Smooth muscle cell of the brain vasculature (primary cell): ENCODE measurements at places on chromosomes 2 and 18.

GRCh38 chr18:42635378-42636048 is 480.0 kb downstream of the RIT2 start:
- DNase-seq, result no peak

- DNase-seq, result no peak
Observed at GRCh38 chr18:70121842-70122241, 83.6 kb downstream of the RTTN start.

- DNase-seq, result no peak
Observed at GRCh38 chr2:72204786-72205503, 57.3 kb upstream of the CYP26B1 start.

DNA sequence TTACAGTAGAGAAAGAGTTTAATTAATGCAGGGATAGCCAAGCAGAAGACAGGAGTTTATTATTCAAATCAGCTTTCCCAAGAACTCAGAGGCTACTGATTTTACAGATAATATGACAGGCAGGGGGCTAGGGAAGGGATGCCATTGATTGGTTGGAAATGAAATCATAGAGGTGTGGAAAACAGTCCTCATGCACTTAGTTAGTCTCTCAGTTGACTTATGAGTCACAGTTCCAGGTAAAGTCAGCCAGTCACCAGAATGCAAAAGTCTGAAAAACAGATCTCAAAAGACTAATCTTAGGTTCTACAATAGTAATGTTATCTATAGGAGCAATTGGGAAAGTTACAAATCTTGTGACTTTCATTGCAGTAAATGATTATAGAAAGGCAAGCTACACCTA is 676.4 kb upstream of the CHAC2 start:
- no peak for DNase-seq

- no peak for DNase-seq
Observed at GRCh38 chr2:69307579-69308064, 79.4 kb downstream of the GFPT1 start.

GRCh38 chr2:18154812-18155211 is 276.3 kb downstream of the KCNS3 start:
- no peak for DNase-seq

DNA sequence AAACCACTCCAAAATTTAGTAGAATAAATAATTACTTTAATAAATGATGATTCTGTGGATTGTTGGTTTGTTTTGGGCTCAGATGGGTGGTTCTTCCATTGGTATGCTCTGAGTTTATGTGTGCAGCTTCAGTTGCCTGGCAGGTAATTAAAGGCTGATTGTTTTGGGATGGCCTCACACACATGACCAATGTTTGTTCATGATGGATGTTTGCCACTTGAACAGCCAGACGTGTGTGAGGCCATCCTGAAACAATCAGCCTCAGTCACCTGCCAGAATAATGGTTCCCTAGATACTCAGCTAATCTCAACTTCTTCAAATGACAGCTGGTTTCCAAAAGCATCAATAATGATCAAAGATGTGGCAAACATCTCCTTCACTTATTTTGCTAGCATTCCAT is 352.5 kb upstream of the GULP1 start:
- no peak for DNase-seq

DNA sequence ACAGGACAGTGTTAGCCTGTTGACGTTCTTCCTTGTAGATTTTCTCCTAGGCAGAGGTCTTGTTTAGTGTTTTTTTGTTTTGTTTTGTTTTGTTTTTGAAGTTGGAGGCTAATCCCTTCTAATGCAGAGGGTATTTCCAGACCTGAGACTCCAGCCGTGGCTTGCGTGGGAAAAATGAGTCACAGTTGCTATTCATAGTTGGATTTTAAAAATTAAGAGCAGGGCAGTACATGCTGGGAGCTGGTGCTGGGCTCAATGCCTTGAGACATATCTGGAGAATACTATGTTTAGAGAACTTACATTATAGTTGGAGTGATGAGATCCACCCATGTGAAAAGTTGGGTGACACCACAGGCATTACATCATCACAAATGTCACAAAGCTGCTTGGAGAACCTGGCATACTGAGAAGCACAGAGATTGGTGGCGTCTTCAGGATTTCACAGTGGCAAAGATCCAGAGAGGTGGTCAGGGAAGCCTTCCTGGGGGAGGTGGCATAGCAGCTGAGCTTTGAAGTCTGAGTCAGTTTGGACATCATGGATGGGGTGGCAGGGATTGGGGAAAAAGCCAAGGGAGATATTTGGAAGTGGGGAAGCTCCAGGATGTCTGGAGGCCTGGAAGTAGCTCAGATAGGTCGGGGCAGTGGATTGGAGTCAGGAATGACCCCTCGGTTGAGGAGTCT is 249.4 kb downstream of the LOXHD1 start:
- no peak for DNase-seq

DNA sequence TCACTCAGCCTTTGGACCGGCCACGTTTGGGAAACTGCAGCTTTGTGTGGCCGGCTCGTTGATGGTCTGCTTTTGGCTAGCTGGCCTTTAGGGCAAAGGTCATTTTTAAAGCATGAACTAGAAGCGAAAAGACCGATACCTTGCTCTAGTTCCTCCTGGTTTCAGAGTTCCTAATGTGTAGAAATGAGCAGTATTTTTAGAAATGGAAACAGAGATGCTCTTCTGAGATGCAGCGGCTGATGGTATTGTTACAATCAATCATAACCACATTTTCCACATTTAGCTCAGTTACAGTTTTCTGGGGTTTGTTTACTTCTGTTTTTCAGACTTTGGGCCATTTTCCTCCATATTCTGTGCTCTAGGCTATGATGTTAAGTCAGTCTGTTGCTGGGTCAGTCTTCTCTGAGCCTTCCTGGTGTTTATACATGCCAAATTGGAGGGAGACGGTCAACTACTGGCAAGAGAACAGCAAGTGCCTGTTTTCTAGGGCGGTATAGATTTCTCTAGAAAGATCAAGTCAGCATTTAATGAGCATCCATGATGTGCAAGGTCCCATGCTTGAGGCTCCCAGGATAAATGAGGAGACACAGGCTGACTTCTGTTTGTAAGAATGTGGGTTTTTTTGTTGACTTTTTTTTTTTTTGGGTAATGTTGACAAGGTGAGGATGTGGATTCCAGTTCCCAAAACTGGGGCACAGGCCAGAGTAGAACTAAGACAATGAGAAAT is 28.0 kb downstream of the RNF144A start:
- no peak for DNase-seq

DNA sequence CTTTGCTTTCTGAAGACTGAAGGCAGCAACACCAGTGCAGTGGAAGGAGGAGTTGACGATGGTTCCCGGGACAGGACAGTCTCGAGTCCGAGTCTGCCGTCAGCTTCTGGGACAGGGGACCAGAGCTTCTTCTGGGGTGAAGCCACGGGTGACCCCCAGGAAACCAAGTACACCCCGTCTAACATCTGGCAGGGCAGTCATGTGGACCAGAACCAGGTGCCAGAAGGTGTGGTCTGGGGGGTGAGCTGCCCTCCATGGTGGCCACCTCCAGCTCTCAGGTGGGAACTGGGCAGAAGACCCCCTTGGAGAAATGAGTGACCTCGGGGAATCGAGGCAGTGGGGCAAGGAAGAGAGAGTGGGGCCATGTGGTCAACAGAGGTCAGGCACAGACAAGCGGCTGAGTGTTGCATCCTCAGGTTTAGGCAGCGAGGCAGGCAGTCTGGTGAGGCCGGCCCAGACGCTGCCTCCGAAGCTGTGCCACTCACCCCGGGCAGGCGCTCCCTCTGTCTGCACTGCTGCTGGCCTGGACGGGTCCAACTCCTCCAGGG is 204.3 kb downstream of the HDAC4 start:
- DNase-seq, result no peak

DNA sequence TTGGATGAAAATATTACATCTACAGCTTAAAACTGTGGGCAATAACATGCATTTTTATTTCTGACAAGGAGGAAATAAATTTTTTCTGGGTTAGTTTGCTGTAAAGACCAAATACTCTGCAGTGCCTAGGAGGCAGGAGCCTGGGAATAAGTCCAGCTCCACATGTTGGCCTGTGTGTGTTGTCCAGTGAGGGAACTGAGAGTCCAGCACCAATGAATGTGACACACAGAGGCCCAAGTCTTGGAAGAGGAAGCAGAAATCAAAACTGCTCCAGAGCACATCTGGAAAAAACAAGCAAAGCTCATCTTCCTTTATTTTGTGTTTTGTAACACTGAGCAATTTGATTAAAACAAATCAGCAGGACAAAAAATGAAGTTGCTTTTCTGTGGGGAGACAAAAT is 63.1 kb upstream of the KLHL14 start:
- DNase-seq, result no peak

GRCh38 chr2:41736105-41736567 is 311.7 kb upstream of the PKDCC start:
- DNase-seq, result no peak

GRCh38 chr2:12543978-12544558 is 172.7 kb upstream of the TRIB2 start:
- DNase-seq, result peak; percentile 18

- no peak for DNase-seq
Observed at GRCh38 chr18:37668971-37669747, 103.6 kb upstream of the CELF4 start.

GRCh38 chr18:36862182-36862581 is 33.3 kb downstream of the KIAA1328 start:
- DNase-seq, result no peak

DNA sequence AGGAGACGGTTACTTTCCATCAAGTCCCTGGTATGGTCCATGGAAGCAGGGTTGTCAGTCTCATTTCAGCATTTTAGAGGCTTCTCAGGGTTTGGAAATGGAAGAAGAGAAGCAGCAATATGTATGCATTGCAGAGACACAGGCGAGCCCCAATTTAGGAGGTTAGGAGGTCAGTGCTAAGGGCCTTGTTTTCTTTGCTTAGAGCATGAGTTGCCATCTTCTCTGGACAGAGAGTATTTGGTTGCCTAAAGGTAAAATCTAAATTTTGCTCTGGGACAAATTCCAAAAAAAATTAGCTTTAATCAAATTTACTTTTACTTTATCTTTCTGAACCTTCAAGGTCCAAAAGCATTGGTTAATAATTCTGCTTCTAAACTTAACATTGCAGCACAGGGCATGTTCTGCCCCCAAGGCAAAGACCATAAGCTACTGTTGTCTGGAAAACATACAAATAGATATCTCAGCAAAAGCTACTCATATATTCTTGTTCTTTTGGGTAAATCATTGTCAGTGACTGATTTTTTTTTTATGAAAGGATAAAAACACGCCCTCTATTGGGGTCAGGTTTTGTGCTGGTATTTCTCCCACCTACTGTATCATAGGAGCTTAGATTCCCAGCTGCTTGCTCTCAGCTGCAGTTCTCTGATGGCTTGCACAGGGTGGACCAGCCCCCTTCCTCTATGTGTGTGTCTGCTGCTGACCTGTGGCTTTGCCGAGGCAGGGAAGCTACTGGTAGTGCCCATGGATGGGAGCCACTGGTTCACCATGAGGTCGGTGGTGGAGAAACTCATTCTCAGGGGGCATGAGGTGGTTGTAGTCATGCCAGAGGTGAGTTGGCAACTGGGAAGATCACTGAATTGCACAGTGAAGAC is at the start of gene UGT1A9:
Gene UGT1A9, plus strand, starts transcription at position 609 of the 872 bp plus-strand sequence. Its CDS starts 37 bp downstream, at position 646.
- no peak for DNase-seq

DNA sequence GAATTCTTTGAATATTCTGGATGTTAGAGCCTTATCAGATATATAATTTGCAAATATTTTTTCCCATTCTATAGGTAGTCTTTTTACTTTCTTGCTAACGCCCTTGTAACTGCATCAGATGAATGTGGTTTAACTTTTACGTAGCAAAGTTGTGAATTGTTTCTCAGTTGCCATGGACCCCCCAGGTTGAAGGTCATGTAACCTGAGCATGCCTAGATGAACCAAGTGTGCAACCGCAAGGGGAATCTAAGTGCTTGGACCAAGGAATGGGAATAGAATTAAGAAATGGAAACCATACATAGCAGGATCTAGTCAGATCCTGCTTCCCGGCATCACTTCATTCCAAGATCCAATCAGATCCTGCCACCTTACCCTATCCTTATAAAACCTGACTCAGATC is 65.1 kb upstream of the TNP1 start:
- no peak for DNase-seq

- DNase-seq, result no peak
Observed at GRCh38 chr2:75140288-75140687, 59.0 kb downstream of the TACR1 start.

- no peak for DNase-seq
Observed at GRCh38 chr2:27079233-27080139, 1.1 kb downstream of the EMILIN1 start.

GRCh38 chr2:216665242-216665641 is 30.1 kb downstream of the IGFBP5 start:
- no peak for DNase-seq

GRCh38 chr18:66749481-66750035 is 145.7 kb upstream of the CDH19 start:
- no peak for DNase-seq

DNA sequence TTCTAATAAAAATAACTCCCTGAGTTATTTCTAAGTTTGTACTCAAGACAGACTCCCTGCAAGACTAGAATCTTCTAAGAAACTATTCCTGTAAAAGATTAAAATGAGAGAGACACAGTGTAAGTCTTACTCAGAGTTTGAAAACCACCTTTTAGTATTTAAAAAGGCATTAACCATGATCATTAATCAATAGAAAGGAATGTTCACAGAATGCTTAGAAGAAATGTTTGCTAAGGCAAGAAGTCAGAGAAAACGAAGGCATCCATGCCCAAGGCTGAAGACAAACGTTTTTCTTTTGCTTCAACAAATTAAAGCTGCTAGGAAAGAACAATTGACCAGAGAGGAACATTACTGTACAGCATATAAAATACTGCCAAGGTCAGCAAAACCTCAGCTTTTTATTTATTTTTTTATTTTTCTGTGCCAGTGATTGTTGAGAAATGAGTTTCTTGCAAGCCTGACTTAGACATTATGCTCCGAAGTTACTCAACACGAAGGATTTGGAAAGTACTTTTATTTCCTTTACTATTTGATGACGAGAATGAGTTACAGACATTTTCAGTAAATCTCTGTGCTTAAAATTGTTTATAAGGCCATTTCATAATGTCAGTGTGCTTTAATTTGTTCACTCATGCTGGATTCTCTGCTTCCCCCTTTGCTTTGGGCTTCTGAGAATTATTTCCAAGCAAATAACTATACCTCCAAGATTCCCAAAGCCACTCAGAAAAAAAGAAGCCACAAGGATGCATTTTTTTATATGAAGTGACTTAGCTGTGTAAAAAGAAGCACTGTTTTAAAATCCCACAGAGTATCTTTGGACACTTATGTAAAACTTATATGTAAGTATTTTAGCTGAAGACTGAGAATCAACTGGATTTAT is 20.5 kb downstream of the RND3 start:
- DNase-seq, result no peak

- DNase-seq, result no peak
Observed at GRCh38 chr2:235812185-235812665, 318.4 kb downstream of the AGAP1 start.

DNA sequence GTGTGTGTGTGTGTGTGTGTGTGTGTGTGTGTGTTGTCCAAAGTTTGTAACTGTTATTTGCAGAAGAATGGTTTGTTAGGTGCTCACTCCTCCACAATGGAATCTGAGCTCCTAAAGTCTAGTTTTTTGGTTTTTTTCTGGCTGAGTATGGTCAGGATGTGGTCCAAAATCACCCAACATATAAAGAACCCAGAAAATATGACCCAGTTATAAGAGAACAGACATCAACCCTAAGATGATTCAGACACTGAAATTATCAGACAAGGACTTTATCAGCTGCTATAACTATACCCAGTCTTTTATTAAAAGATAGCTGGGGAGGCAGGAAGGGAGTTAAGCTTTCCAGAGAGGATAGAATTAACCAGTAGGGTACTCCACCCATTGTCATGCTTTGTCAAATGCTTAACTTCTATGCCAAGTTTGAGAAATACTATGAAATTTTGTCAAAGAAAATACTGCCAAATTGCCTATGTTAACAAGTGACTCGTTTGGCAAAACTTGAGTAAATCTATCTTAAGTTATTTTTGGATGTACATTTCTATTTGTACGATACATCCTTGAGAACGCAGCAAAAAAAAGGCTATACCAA is 57.5 kb downstream of the TANK start:
- DNase-seq, result no peak
